C1 segment of cervical spinal cord (tissue), 14 donors: ENCODE measurements at places on chromosomes 2 and 18.

- no peak for DNase-seq
These were observed at the start of gene PSMA8 for GRCh38 chr18:26133652-26134051. PSMA8 (plus strand) TSS chr18:26133869; CDS start chr18:26133966, 97 bp downstream.

DNA sequence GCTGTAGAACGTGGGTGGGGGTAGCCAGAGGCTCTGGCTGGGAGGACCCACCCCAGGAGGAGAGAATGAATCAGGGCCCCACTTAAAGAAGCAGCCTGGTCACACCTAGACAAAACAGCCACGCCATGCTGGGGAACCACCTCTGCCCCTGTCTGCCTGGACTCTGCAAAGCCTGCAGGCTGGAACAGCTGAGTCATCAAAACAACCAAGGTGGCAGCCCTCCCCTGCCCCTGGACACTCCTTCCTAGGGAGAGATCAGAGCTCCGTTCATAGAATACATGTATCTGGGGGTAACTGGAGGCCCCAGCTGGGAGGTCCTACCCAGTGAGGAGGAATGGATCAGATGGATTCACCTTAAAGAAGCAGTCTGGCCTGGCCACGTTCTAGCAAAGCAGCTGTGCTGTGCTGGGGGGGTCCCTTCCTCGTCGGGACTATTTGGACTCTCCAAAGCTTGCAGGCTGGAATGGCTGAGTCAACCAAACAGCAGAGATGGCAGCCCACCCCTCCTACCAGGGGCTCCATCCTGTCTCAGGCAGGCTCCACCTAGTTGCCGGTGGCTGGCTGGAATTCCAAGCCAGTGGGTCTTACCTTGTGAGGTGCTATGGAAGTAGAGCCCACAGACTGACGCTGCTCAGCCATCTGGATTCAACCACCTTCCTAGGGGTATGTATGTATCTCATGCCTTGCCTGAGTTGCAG, 50.5 kb upstream of the NT5C1B start:
- no peak for DNase-seq

- DNase-seq, result no peak
These were observed 46.7 kb downstream of the REEP1 start for GRCh38 chr2:86290596-86291327.

DNA sequence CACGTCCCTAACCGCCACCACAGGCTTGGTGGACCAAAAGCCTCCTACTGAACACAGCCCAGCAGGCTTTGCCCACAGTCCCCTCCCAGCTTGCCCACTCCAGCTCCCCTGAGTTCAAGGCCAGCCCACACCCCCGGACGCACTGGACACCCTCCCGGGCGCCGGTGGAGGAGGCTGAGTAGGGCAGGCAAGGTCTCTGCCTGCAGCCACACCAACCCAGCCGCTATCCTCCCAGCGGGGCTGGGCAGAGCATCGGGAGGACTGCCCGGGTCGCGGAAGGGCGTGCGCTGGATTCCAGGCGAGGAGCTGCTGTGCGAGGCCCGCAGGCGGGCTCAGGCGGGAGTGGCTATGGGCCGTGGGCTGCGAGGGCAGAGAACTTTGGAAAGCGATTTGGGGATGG, 49.5 kb downstream of the PLEKHB2 start:
- no peak for DNase-seq

- DNase-seq, result no peak
These were observed at the start of gene FBLN7 for GRCh38 chr2:112138159-112139032. FBLN7 (plus strand) TSS chr2:112138385; CDS start chr2:112138656, 271 bp downstream.

DNA sequence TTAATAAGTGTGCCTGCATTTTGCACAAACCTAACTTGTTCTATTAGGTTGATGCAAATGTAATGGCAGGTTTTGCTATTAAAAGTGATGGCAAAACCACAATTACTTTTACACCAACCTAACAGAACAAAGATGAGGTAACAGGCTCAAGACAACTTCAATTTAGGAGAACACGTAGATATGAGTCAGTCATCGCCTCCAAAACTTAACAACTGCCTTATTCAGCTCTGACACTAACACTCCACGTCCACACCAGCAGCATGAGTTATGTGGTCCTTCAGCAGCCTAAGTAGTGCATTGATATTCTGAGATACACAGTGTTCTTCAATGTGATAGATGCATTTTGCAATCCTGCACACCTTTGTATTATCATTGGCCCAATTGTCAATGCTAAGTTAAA, 1175.1 kb upstream of the ACVR2A start:
- DNase-seq, result no peak

DNA sequence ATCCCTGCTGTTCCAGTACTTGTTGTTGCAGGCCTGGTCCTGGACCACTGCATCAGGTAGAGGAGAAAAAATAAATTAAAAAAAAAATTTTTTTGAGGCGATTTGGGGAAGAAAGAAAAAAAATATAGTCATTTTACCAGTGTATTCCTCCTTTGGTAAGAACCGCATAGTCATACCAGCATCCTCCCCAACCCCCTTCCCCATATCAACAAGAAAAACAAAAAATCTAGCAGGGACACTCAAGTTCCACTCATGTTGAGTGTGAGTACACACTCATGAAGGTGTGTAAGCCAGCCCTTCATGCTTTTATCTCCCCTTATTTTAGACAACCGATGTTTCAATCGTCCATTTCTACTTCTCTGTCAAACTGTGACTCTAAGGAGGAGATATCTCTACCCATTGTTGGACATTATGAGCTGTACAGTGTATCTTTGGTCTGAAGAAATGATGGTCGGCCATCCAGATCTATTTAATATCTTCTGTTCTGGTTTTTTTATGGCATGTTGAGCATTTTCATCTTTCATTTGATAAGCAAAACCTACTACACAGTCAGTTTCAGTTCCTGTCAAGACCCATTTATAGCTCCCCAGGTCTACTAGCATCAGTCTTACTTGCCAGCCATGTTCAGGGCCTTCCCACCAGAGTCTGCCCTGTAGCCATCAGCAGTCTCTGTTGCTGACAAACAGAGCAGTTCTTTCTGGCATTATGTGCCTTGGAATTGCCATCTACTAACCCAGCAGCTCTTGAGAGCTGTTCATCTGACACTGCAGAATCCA, 20.0 kb downstream of the ELP2 start:
- no peak for DNase-seq

- no peak for DNase-seq
These were observed 79.1 kb downstream of the TRABD2A start for GRCh38 chr2:84801811-84802210.

GRCh38 chr2:100396483-100396882, 21.0 kb downstream of the CHST10 start:
- no peak for DNase-seq

DNA sequence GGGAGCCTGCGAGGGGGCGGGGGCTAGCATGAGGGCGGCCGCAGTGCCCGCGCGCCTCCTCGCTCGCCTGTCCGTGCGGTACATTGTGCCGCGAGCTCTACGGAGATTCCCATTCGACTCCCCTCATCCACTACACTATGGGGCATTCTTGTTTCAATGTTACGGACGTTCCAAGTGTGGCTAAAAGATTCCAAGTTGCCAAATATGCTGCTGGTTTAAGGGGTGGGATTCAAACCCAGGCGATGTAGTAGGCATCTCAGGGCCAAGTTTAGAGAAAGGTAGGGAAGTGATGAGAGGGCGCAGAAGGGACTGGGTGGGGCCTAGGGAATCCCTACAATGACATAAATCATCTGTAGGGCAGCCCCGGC, 10.0 kb upstream of the CRYBA2 start:
- no peak for DNase-seq

DNA sequence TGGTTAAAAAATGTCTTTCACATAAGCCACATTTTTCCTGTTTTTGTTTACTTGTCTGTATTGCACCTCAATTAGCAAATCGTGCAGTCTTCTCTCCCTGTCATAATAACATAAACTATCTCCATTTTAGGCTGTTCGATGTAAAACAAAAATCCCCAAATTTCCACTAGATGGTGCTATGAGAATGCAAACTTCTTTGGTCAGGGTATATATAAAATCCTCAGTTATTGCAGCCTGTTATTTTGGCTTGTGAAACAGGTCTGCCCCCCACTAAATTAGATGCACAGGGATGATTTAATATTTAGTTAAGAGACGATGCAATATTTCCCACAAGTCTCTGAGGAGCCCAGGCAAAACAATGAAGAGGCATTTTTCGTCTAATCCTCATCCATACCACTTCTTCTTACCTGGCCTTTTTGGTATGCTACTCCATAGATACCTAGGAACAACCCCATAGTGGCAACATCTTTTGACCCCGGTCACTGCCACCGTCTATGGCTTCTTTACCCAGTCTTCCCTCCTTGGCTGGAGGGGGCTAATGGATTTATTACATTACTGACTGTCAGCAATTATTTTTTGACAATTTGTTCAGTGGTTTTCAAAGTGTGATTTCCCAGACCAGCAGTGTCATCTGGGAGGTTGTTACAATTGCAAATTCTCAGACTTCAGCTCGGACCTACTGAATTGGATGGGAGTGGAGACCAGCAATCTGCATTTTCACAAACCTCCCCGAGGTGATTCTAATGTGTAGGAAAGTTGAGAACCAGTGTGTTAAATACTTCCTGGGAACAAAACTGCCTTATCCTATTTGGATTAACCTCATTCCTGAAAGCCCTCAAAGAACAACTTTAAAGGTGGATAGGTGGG, 117.4 kb upstream of the CWC22 start:
- no peak for DNase-seq

- DNase-seq, result no peak
These were observed 55.1 kb downstream of the KCNG3 start for GRCh38 chr2:42438685-42439084.

DNA sequence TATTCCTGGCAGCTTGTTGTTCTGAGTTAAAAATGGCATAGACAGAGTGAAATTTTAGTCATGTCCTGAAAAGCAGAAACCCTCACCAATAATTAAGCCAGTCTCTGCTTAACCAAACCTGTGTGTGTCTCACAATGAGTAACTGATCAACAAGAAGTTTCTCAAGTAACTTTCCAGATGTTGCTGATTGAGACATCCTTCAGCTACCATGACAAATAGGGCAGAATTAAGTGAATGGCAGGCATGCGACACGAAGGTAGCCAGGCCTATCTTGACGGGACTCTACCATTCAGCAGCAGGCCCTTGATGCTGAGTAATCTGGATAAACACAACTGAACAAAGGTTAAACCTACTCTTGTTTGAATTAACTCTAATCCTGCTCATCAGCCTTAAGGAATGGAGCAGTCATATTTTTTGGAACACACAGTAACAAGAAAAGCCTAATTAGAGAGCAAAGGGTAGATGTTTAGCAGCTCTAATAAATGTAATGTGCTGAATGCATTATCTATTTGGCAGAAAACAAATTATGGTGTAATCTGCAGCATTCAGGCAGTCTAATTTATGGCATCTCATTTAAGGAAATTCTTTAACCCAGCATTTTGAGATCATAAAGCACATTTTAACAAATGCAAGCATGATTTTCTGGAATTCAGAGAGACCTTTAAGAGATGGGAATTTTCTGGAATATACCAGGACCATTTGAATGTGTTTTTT, 159.5 kb upstream of the EPHA4 start:
- DNase-seq, result no peak

- DNase-seq, result no peak
These were observed 303.9 kb downstream of the CPS1 start for GRCh38 chr2:210860276-210860675.
